ENCODE measurements at places on chromosomes 7 and 10.

DNA sequence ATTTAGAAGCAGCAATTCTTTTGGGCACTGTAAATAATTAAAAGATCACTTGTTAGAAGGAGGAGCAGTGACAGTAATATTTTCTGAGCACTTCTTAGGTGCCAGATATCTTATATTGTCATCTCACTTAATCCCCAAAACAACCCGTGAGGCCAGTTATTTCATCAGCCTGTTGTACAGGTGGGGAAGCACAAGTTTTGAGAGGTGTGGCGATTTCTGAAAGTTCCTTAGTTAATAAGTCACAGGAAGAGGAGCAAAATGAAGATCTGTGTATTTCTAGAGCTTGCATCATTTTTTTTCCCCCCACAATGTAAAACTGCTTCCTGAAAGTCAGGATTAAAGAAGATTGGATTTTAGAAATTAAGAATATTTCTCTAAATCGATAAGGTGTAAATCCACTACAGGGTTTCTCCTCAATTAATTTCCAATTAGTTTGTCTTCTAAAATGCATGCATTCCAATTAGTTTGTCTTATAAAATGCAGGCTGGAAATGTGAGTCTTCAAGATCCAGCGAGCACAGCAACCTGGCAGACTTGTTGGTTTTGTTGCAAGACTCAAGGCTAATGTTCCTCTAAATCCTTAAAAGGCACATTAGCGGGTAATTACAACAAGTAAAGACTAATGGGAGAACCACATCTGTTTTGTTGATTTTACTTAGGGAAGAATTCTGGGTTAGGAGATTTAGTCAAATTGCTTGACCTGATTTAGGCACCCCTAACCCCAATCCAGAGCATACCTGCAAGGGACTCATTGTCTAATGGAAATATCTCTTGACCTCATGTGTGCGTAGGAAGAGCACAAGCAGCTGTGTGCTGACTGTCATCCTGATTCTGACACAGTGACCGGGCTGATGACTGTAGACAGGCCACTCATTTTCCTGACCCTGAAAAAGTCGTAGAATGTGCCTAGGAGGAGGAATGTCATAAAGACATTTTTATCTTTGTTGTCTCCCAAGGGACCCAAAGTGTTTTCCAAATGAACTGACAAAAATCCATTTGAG is 272.0 kb downstream of the BAMBI start:
- DNase-seq = no peak

DNA sequence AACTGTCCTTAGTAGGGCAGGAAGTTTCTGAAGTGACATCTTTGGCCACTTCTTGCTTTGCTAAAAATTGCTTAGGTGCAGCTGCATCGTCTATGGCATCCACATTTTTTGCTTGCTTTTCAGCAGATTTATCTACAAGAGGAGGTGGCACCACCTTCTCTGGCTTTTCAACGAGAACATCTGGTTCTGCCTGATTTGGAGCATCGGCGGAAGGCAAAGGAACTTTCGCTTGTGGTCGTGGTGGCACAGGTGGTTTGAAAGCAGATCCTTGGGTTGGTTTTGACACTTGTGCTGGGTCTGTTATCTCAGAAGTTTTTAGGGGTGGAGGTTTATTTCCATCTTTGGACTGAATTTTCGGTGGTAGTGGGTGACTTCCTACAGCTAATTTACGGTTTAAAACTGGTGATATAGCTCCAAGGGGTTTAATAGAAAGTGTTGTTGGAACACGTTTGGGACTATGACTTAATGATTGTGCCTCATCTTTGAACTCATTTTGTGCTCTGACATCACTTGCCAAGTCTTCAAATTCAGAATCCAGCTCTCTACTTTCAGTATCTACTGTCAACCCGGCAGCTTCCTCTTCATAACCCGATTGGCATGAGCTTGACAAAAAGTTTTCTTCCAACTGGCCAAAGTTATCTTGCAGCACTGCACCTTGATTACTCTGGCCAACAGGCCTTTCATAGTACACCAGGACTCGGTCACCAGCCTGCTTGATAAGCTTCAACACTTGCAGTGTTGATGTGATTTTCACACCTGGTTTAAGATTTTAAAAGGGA is 44.0 kb downstream of the SLC18A2 start:
- DNase-seq = no peak

GRCh38 chr10:99996671-99997648 is 12.8 kb downstream of the DNMBP start:
- no peak for DNase-seq

DNA sequence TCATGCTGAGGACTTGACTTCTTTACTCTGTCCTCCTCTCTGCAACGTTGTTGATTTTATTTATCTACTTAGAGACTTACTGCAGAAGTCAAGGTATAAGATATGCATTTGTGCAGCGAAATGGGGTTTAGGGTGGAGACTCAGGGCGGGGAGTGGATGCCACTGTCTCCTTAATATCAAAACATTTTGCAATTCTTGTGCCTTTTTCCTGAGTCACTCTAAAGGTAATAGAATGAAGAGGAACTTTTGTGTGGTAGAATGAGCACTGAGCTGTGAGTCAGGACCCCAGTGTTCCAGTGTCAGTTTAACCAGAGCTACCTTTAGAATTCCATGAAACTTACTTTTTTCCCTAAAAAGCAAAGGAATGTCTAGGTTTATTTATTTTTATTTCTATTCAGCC is 78.2 kb downstream of the VTI1A start:
- no peak for DNase-seq

GRCh38 chr10:11140963-11141362 is 123.3 kb downstream of the CELF2 start:
- DNase-seq = no peak

- DNase-seq = no peak
Measured at GRCh38 chr7:6658618-6659345, 21.7 kb downstream of the ZNF316 start.

DNA sequence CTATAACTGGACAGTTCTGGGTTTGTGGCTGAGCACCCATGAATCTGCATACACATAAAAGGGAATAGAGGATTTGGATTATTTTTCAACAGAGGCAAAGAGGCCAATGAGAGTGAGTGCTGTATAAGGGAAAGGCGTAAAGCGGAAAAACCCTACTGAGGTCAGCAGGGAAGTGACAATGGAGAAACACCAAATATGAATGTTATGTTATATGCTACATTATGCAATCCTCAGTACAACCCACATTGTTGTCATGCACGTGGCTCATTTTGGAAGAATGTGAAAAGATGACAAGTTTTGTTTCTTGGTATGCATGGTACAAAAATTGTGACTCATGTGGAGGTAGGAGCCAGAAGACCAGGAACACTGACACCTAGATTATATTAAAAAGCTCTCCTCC is 113.6 kb upstream of the AMPH start:
- no peak for DNase-seq

All from MM.1S (cell line).